ENCODE measurements at places on chromosomes 1 and 21. TPM values are rescaled to one million over a fixed set of nuclear protein-coding genes. Genes with fewer than 3 reads are reported as not detected.

- H3K27ac ChIP-seq = peak overlapping the region; percentile 36
- H3K4me1 ChIP-seq = peaks cover 31% of the 10 kb centered on the region
- H3K27me3 ChIP-seq = no peaks in the 10 kb centered on the region
- H3K4me3 ChIP-seq = no peak overlapping the region
- no peak for DNase-seq
These were observed 63.0 kb upstream of the PRDX6 start for GRCh38 chr1:173414136-173414535.

RCSD1 gene
- total RNA-seq = 39.3 TPM

- H3K4me1 ChIP-seq = no peaks in the 10 kb centered on the region
- no peaks in the 10 kb centered on the region for H3K36me3 ChIP-seq
- H3K27ac ChIP-seq = peak overlapping the region; percentile 72
- H3K4me3 ChIP-seq = no peak overlapping the region
- H3K27me3 ChIP-seq = no peaks in the 10 kb centered on the region
These were observed 98.0 kb downstream of the LAMC2 start for GRCh38 chr1:183284086-183284485.

DNA sequence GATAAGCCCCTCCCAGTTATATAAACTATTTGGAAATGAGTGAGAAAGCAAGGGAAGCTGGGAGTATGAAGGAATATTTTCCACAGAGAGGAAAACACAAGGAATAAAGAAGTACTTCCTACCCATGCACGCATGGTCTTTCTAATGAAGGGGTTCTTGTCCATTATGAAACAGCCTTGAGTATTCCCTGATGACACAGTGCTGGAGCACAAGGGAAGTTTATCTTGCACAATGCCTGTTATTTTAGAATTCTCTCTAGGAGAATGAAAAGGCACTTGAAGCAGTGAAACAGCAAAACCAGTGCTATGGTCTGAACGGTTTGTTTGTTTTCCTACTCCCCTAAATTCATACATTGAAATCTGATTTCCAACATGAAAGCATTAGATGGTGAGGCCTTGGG lies 38.6 kb upstream of the ADAMTS1 start:
- H3K27ac ChIP-seq = no peak overlapping the region
- no peaks in the 10 kb centered on the region for H3K36me3 ChIP-seq
- no peaks in the 10 kb centered on the region for H3K4me1 ChIP-seq
- no peak for DNase-seq
- H3K27me3 ChIP-seq = no peaks in the 10 kb centered on the region
- no peak overlapping the region for H3K4me3 ChIP-seq

VSIG8 gene
- not detected for total RNA-seq

- peak within 1 kb of the TSS; percentile 75 for H3K27ac ChIP-seq
- no peaks in the 10 kb centered on the region for H3K4me1 ChIP-seq
- peaks cover 4% of the 10 kb centered on the region for H3K27me3 ChIP-seq
- no peaks in the 10 kb centered on the region for H3K36me3 ChIP-seq
- peak within 1 kb of the TSS; percentile 65 for H3K4me3 ChIP-seq
These were observed at the start of gene PRKCZ for GRCh38 chr1:2049718-2050431. Gene PRKCZ (plus strand): TSS chr1:2050411. CDS start chr1:2050631, 220 bp downstream.

SNX7 gene
- 25.0 TPM for total RNA-seq

- no peaks in the 10 kb centered on the region for H3K27me3 ChIP-seq
- H3K36me3 ChIP-seq = no peaks in the 10 kb centered on the region
- no peaks in the 10 kb centered on the region for H3K4me1 ChIP-seq
- no peak overlapping the region for H3K4me3 ChIP-seq
- no peak for DNase-seq
These were observed 513.2 kb upstream of the PTBP2 start for GRCh38 chr1:96208428-96208827.

GRCh38 chr1:157849229-157849875 lies 7.7 kb upstream of the CD5L start:
- H3K36me3 ChIP-seq = no peaks in the 10 kb centered on the region
- no peak overlapping the region for H3K4me3 ChIP-seq
- no peak for DNase-seq
- H3K4me1 ChIP-seq = no peaks in the 10 kb centered on the region

- no peak overlapping the region for H3K4me3 ChIP-seq
- no peaks in the 10 kb centered on the region for H3K36me3 ChIP-seq
- peaks cover 12% of the 10 kb centered on the region for H3K4me1 ChIP-seq
- H3K27me3 ChIP-seq = no peaks in the 10 kb centered on the region
- DNase-seq = no peak
These were observed 110.6 kb downstream of the AKT3 start for GRCh38 chr1:243739335-243740003.

RHD gene
- total RNA-seq = not detected

FCRL6 gene
- total RNA-seq = not detected

NUF2 gene
- 0.20 TPM for total RNA-seq

Data from right atrium auricular region (tissue), 2 donors.